ENCODE measurements at places on chromosomes 1 and 21.

DNA sequence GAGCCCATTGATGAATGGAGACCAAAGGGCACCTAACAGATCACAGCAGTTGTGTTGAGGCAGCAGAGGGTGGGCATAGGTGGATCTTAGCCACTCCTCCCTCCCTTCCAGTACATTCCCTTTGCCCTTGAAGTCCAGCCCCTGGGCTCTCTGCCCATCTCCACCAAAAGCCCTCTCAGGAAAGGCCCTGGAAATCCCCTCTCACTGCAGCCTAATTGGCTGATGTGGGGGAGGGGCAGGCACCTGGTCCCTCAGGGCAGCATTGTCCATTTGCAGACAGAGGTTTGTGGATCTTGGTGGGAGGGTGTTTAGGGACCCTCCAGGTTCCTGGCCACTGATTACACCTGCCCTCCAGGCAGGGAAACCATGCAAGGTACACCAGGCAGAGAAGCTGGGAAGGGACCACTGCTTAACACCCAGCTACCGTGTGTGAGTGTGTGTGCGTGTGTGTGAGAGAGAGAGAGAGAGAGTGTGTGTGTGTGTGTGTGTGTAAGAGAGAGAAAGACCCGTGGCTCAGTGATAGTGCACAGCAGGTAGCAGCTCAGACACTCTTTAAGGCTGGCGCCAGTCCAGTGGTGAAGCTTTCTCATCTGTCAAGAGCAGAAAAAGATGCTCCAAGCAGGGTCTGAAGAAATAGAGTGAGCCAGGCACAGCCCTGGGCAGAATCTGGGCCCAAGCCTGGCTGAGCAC lies 71.1 kb downstream of the MATN1 start:
- DNase-seq, result no peak

DNA sequence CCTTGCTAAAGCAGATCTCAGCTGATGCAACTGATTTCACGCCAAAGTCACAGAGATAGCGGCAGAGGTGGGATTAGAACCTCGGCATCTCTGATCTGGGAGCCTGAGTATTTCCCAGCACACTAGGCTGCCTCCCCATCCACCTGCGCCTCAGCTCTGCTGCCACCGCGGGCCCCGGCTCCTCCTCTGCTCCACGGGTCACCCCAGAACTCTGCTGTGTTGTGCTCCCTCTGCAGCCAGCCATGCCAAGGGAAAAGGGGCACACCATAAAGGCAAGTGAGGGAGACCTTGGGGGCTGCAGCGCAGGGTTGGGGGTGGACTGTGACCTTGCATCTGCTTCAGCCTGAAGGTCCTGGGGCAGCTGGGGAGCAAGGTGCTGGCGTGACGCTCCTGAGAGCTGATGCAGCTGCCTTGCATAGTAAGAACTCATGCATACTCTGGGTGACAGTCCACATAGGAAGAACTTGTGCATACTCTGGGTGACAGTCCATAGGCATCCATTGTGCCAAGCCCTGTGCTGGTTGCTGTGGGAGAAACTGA lies 68.7 kb downstream of the MAN1C1 start:
- DNase-seq, result no peak

GRCh38 chr1:226945858-226946245 lies 5.8 kb downstream of the COQ8A start:
- DNase-seq, result no peak

- DNase-seq, result no peak
Measured at GRCh38 chr1:1360506-1361169, 2.3 kb upstream of the MXRA8 start.

GRCh38 chr1:9960706-9961562 lies 17.7 kb downstream of the NMNAT1 start:
- DNase-seq, result no peak

All from activated CD8-positive, alpha-beta memory T cell treated with anti-CD3 and anti-CD28 coated beads for 1 hour (primary cell).